ENCODE measurements at places on chromosomes 4 and X. TPM values are rescaled to one million over a fixed set of nuclear protein-coding genes. Genes with fewer than 3 reads are reported as not detected.

The ARHGEF6 gene
- polyA plus RNA-seq, result 2.7 TPM

The CT45A5 gene
- not detected for polyA plus RNA-seq

The BGN gene
- 10.4 TPM for polyA plus RNA-seq

The ASMT gene
- polyA plus RNA-seq, result 0.07 TPM
